Stimulated activated memory B cell treated with anti-CD40 and anti-IgM and Interleukin-4, amounts not matched to agents 10 μg/mL and 1 μg/mL and 100 μg/mL, for 72 hours (primary cell): ENCODE measurements at places on chromosomes 3 and 15.

- peak; percentile 99 for ATAC-seq
These were observed 51.0 kb downstream of the ZDHHC19 start for GRCh38 chr3:196159952-196160804.

DNA sequence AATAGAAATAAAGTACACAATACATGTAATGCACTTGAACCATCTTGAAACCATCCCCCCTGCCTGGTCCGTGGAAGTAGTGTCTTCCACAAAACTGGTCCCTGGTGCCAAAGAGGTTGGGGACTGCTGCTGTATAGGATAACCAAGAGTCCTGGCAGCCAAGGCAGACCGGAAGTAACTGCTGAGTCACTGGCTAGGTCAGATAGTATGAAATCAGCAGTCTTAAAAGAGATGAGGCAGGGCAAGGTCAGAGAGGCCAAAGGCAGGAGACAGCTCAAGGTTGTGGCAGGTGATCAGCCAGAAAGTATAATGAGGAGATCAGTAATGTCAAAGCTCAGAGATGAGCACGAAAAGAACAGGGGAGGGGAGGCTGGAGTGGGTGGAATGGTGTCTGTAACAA, 60.2 kb downstream of the MAP3K13 start:
- no peak for ATAC-seq

DNA sequence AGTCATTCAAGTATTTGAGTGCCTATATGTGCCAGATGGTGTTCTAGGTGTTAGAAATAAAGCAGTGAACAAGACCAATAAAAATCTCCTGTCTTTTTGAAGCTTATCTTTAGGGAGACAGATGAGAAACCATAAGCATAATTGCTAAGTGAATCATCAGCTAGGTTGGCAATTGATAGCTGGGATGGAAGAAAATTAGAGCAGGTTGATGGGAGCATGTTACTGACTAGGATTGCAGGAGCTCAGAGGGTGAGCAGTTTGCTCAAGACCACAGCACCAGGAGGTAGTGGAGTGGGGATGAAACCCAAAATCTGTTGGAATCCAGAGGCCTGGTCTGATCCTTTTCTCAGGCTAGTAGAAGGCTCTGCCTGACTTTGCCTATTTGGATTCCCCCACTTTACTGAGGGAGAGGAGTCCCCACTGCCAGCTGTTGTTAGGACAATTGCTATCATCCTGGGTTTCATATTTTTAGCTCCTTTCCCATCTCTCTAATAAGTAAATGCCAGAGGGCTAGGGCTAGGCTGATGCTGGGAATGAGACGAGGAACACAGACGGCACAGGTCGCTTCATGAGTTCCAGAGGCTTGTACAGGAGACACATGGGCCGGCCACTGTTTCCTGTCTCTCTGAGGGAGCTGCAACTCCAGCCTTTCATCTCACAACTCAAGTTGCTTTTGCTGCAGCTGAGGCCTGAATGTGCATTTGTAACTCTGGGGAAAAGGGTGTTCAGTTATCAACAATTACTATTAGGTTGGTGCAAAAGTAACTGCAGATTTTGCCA, 102.9 kb downstream of the CACNA1D start:
- ATAC-seq = no peak

- ATAC-seq = no peak
These were observed 27.6 kb downstream of the ALS2CL start for GRCh38 chr3:46665763-46666452.

- ATAC-seq = no peak
These were observed 600.0 kb downstream of the ROBO1 start for GRCh38 chr3:79167651-79168416.

- ATAC-seq = no peak
These were observed 374.1 kb downstream of the RORA start for GRCh38 chr15:60854858-60855564.

- ATAC-seq = no peak
These were observed 8.9 kb downstream of the GORASP1 start for GRCh38 chr3:39098473-39099000.

- ATAC-seq = peak; percentile 36
These were observed 115.9 kb downstream of the DCLK3 start for GRCh38 chr3:36648241-36649034.

DNA sequence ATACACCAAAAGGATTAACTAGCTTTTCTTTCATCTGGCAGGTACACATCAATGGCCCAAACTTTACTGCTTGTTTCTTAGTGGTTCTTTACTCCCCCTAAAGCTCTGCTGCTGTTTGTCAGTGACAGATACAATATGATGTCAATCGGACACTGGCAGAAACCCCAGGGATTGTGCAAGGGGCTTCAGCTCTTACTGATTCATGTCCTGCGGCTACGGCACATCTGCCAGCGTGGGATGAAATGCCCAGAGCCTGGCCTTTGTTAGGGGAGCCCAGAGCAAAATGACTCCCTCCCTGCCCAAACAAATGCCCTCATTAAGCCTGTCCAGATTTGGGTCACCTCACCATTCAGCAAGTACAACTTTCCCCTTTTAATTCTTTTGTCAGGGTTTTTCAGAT, 28.3 kb downstream of the SRP14 start:
- no peak for ATAC-seq

- peak; percentile 42 for ATAC-seq
These were observed 17.5 kb upstream of the ALDH1A3 start for GRCh38 chr15:100862162-100862561.

GRCh38 chr3:172560026-172560425, 36.8 kb upstream of the TNFSF10 start:
- ATAC-seq = no peak

GRCh38 chr3:177451864-177452830, 254.9 kb upstream of the TBL1XR1 start:
- no peak for ATAC-seq

- ATAC-seq = no peak
These were observed 255.2 kb downstream of the LSAMP start for GRCh38 chr3:116190095-116190494.

GRCh38 chr3:63582943-63583500, 69.5 kb upstream of the SNTN start:
- ATAC-seq = no peak

DNA sequence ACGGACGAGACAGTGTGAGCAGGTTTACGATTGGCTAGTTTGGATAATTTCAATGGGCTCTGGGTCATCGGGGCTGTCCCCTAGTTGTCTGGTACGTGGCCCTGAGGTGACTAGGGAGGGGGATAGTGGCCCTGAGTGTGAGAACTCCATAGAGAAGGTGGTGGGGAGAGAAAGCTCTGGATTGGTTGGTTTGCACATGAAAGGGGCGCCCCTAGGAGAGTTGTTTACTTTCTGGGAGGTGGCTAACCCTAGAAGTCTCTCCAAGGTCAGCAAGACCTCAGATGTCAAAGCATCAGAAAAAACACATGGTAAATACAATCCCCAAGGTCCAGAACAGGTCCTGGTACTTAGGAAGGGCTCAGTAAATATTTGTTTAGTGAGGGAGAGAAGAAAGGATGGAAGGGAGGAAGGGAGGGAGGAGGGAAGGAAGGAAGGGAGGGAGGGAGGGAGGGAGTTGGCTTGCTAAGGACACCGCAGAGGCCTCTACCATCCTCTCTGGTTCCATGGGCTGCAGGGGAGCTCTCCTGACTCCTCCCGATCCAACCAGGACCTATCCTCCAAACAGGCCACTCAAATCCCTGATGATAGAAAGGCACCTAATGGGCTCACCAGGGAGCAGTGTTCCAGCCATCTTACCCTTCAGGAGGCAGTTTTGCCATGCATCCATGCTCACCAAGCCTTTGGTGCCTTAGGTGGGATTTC, 3.0 kb upstream of the TRH start:
- ATAC-seq = no peak

- no peak for ATAC-seq
These were observed 220.0 kb downstream of the ZMAT3 start for GRCh38 chr3:178851564-178851963.

DNA sequence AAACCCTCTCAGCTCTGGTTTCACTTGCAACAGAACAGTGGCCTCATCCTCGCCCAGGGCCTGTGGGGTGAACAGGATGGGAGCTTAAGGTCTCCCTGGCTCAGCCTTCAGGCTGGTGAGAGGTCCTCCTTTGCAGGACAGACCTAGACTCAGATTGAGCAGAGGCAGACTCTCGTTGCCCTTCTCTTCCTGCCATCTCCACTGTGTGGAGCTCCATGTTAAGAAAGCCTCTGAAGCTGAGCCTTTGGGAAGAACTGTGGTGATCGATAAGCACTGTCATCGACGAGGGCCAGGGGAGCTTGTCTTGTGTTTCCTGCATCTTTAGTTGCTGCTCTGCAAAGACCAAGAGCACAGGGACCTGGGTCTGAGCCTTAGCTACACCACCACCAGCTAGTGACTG, 37.8 kb upstream of the GRIP2 start:
- ATAC-seq = no peak

- ATAC-seq = no peak
These were observed 243.2 kb downstream of the NSUN3 start for GRCh38 chr3:94305835-94306611.

DNA sequence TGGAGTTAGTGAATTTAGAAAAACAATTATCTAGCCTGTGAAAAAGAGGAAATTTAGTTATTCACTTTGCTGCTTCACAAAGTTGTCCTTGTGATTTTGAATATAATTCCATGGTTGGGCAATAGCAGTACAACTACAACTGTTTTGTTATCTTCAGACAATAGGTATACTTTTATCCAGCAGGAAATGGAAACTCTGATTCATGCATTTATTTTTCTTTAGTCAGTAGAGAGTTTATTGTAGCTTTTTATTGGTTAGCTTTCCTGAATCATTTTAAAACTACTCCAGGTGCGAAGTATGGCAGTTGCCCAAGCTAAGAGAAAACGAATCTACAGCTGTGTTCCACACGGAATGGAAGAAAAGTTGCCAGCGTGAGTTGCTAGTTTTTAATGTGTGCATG, 80.3 kb downstream of the TM4SF4 start:
- ATAC-seq = no peak

DNA sequence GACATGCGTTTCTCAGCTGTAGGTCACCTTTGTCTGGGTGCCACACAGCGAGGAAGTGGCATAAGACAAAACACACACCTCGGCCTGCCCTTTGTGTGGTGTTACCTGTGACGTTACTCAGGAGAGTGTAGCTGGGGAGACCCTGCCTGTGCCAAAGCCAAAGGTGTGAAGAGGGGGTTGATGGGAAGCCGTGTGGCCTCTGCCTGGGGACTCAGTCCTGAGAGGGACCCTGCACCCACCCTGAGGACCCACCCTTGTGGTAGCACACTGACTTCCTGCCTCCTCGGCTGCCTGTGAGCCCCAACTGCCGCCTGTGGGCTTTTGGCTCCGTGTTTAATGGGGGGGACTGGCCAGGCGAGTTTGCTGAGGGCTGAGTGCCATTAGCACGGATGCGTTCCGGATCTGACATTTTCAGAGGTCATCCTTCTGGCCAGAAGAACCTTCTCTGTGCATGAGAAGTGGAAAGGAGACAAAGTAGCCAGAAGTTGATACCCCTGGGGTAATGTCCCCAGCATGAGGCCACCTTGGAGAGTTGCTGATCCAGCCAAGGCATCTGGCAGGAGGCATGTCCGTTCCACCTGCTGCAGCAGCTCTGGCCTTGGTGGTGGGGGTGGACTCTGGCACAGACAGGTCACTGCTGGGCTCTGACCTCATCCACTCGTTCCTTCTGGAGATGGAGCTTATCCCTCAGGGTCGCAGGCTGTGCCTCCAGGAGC, 51.8 kb upstream of the FURIN start:
- no peak for ATAC-seq

DNA sequence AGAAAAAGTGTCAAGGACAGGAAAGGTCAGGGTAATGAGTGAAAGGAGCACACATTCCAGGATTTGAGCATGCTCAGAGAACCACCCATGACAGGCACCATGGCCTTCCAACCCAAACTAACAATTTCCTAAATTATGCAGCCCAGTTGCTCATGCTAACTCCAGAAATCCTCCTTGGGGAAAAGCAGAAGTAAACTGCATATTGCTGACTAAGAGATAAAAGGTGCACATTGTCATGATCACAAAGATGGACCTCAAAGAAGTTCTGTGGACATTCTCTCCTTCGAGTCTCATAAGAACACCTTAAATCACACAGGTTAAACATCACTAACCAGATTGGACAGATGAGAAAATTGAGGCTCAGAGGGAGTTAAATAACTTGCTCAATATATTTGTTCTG, 97.6 kb upstream of the SLC25A36 start:
- ATAC-seq = no peak

GRCh38 chr15:41512940-41513505, 604 bp downstream of the LTK start:
- ATAC-seq = peak; percentile 60

- ATAC-seq = peak; percentile 16
These were observed 10.3 kb downstream of the MYL3 start for GRCh38 chr3:46852839-46853355.

GRCh38 chr15:73244333-73244732, 124.4 kb downstream of the HCN4 start:
- ATAC-seq = no peak

- ATAC-seq = no peak
These were observed 4.0 kb upstream of the WDR49 start for GRCh38 chr3:167657684-167658225.

GRCh38 chr3:133256787-133257483, 142.9 kb upstream of the BFSP2 start:
- ATAC-seq = no peak

DNA sequence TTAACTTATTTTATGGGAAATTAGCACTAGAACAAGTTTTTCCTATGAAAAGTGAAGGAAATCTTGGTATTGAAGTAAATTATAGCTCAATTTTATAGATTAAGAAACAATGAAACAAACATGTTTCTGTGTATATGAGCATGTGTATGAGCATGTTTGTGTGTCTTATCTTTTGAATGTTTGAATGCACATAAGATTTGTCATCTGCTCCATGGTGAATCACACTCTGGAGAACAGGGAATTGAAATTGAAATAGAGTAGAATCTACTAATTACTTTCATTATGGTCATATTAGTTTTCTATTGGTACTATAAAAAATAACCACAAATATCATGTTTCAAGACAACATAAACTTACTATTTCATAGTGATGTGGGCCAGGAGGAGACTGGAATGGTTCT, 646.6 kb downstream of the OTOL1 start:
- no peak for ATAC-seq
